ENCODE measurements at places on chromosomes 4 and X. TPM values are rescaled to one million over a fixed set of nuclear protein-coding genes. Genes with fewer than 3 reads are reported as not detected.

The BDH2 gene
- 13.8 TPM for total RNA-seq

The C4orf33 gene
- 14.6 TPM for total RNA-seq

The XK gene
- total RNA-seq = 0.12 TPM

The EGF gene
- total RNA-seq = not detected

The S100G gene
- total RNA-seq = not detected

The CSAG3 gene
- not detected for total RNA-seq

The BEX4 gene
- 24.6 TPM for total RNA-seq

The CLNK gene
- total RNA-seq = 0.35 TPM
